CD8-positive, alpha-beta memory T cell (primary cell): ENCODE measurements at places on chromosomes 5 and 9.

- no peak for DNase-seq
Measured at GRCh38 chr5:114957384-114957783, 212.3 kb downstream of the TRIM36 start.

DNA sequence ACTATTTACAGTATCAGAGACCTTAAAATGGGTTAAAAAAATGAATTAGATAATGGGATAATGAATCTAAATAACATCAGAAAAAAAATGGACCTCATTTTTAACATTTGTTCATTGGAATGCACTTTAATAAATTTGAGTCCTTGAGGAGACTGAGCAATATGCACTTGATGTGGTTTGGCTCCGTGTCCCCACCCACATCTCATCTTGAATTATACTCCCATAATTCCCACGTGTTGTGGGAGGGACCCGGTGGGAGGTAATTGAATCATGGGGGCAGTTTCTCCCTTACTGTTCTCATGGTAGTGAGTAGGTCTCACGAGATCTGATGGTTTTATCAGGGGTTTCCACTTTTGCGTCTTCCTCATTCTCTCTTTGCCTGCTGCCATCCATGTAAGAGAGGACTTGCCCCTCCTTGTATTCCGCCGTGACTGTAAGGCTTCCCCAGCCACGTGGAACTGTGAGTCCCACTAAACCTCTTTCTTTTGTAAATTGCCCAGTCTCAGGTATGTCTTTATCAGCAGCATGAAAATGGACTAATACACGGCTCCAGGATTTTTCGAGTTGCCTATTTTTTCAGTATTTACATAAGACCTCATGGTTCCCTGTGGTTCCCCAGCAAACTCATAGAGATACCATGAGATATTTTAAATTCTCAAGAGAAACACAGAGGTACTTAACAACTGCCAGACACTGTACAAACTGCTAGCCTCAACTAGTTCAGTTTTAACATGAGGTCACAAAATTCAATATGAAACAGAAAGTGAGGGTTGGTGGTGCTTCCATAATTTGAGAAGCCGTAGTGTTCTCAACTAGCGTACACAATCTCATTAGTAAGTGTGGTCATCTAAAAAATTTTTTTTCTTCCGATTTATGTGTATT lies 128.3 kb downstream of the TLE1 start:
- DNase-seq, result no peak

DNA sequence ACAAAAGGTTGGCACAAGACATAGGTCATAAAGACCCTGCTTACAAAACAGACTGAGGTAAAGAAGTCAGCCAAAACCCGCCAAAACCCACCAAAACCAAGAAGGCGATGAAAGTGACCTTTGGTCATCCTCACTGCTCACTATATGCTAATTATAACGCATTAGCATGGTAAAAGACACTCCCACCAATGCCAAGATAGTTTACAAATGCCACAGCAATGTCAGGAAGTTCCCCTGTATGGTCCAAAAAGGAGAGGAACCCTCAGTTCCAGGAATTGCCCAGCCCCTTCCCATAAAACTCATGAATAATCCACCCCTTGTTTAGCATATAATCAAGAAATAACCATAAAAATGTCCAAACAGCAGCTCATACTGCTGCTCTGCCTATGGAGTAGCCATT lies 27.7 kb downstream of the MLLT3 start:
- no peak for DNase-seq

- no peak for DNase-seq
Measured at GRCh38 chr9:93422977-93423616, 28.4 kb upstream of the FAM120A start.

GRCh38 chr5:171721464-171721863 lies 64.2 kb upstream of the SMIM23 start:
- no peak for DNase-seq

- no peak for DNase-seq
Measured at GRCh38 chr5:129960831-129961230, 56.6 kb downstream of the CHSY3 start.

- no peak for DNase-seq
Measured at GRCh38 chr5:53425687-53426511, 54.5 kb upstream of the FST start.

DNA sequence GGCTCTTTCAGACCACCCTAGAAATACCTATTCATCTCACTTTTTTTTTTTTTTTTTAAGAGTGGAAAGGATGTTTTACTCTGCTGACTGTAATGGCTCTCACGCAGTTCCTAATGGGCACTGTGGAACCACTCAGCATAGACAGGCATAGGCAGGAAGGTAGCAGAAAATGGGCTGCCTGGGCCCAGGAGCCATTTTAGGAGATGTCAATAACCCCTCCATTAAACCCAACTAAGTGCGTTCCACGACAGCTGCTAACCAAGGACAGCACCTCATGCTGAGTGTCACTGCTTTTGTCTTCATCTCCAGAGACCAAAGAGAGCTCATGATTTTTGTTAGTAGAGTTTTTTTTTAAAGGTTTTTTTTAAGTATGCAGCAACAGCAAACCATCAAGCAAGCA lies 15.3 kb downstream of the MAP1B start:
- DNase-seq, result no peak

DNA sequence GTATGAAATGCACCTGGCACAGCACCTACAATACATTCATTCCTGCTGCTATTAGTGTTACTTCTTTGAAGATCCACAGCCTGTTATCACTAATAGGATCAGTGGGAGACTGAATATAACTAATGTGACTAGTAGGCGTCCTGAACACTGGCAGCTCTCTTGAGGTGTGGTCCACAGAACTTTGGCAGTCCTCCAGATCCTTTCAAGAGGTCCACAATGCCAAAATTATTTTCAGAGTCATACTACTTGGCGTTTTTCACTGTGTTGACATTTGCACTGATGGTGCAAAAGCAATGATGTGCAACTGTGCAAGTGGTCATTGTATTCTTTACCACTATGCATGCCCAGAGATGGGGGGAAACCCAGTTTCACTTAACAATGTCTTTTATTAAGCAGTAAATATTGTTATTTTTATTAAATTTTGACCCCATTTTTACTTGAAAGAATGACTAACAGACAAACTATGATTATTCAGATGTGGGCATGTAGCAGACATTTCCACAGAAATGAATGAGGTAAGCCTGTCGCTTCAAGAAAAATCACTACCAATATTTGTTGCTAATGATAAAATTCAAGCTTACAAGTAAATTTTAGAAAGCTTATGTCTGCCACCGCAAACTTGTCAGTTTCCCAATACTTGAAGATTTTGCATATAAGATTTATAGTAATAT lies 48.9 kb downstream of the ADRB2 start:
- no peak for DNase-seq

DNA sequence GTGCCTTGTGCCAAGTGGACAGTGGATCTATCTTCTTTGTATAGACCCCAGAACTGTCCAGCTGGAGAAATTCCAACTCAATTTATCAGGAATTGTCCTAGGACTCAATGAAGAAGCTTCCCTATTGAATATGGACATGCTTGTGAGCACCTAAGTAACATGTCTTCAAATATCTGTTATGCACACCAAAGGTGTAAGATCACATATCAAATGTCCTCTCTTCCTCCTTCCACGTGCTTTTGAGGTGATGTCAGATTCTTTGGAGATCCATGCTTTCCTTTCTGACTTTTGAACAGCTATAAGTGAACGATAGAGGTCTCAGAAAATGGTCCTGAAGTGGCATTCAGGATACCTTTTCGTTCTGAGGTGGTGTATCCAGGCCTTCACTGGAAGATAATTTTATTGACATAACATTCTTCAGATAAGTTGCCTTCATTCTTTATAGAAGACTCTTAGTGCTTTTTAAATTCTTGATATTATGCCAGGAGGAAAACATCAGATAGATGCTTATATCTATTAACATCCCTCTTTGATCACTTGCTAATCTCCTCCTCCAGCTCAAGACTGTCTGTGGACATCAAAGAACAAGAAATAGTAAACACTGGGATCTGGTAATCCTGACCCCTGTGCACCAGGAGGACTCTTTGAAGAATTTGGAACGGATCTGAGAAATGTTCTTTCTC lies 246.4 kb downstream of the SMARCA2 start:
- DNase-seq, result no peak

DNA sequence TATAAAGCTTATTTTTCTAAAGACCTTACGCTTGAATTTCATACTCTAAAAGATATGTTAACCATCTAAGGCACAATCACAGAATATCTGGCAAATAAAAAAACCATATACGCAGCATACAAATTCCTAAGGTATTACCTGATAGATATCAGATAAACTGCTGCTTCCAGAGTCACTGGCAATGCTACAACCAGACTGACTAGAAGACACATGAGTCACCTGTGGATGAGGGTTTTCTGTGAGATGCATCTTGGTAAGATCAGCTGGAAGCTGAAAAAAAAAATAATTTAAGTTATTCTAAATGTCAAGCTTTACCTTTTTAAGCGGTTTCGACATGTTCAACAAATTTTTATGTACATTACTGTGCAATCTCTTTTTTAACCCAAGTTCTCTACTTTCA lies 113.8 kb downstream of the RAPGEF6 start:
- DNase-seq, result no peak

DNA sequence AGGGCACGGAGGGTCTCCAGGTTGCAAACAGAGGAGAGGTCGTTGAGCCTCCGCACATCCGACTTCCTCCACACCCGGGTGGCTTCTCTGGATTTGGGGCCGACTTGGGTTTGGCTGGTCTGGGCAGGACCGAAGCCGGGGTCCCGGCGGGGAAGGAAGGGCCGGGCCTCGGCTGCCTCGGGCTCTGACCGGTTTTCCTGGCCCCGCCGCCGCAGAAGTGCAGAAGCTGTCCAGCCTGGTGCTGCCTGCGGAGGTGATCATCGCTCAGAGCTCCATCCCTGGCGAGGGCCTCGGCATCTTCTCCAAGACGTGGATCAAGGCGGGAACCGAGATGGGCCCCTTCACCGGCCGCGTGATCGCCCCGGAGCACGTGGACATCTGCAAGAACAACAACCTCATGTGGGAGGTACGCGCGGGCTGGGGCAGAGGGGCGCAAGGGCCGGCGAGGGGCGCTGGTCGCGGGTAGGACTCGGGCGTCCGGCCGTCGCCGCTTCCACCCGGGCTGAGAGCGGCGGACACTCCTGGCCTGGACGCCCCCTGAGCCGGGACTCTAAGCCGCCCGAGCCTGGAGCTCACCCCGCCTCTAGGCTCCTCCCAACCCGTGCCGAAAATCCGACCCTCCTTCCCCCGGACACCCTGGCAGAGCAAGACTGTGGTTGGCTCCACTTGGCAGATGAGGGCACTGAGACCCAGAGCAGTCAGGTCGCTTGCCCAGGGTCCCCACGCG lies 2.2 kb downstream of the PRDM12 start:
- DNase-seq, result no peak

GRCh38 chr5:78808380-78808779 lies 159.8 kb upstream of the LHFPL2 start:
- no peak for DNase-seq

- DNase-seq, result no peak
Measured at GRCh38 chr5:54738973-54739367, 221.4 kb downstream of the SNX18 start.
